Activated T-cell treated with anti-CD3 and anti-CD28 coated beads, Interleukin-2, amount 50 U/mL, for 1 hour (primary cell): ENCODE measurements at places on chromosomes 13 and 19.

- DNase-seq, result no peak
These were observed 15.2 kb upstream of the N4BP2L1 start for GRCh38 chr13:32443111-32443510.

DNA sequence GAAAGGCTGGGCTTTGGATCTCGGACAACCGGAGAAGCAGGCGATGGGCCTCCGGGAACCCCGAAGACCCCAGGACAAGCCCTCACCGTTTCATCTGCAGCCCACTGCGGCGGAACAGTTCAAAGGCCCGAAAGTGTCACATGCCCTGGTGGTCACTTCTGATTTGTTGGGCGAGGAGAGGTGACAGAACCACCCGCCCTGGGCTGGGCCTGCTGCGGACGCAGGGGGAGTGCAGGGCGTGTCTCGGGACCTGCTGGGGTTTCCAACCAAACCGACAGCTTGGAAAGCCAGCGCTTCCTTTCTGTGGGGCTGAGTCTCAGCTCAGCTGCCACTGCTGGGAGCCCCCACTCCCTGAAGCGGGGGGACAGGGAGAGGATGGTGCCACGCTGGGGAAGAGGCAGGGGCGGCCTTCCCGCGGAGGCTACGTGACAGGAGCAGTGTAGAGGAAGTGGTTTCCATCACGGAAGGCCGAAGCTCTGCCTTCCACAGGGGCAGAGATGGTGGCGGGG is 22.8 kb upstream of the ZBTB7A start:
- peak; percentile 55 for DNase-seq

- no peak for DNase-seq
These were observed 62.8 kb downstream of the DNAJC15 start for GRCh38 chr13:43086181-43086580.

DNA sequence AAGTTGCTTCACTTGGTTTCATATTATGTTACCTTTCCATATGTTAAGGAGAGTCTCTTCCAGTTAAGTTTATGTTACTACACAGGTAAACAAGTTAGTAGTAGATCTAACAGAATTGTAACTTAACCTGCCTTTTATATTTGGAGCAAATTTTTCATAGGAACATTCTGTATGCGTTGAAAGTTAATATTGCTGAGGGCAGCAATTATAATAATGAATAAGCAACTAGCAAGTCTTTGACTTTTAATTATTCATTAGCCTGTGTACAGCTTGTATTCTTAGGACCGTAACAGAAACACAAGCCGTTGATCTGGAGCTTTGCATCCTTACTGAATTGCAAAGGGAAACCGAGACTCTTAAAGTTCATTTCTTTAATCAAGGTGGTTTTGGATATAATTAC is 11.6 kb downstream of the SUGT1 start:
- DNase-seq, result no peak

DNA sequence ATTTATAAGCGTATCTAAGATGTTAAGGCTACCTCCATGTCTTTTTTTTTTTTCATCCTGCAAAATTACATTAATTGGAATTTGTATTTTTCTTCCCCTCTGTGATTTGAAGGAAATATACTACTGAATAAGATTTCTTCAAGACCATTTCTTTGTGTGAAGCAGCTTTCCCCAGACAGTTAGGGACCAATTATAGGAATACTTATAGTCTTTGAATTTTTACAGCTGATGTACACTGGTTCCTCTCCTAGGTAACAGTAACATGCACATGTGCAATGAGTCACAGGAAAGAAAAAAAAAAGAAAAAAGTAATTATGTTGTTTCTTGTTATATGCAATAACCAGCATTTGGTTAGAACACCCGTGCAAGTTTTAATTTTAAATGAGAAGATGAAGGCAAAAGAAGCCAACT is 82.0 kb downstream of the PCDH9 start:
- DNase-seq, result no peak

- no peak for DNase-seq
These were observed 10.1 kb downstream of the ZNF714 start for GRCh38 chr19:21092109-21092508.

DNA sequence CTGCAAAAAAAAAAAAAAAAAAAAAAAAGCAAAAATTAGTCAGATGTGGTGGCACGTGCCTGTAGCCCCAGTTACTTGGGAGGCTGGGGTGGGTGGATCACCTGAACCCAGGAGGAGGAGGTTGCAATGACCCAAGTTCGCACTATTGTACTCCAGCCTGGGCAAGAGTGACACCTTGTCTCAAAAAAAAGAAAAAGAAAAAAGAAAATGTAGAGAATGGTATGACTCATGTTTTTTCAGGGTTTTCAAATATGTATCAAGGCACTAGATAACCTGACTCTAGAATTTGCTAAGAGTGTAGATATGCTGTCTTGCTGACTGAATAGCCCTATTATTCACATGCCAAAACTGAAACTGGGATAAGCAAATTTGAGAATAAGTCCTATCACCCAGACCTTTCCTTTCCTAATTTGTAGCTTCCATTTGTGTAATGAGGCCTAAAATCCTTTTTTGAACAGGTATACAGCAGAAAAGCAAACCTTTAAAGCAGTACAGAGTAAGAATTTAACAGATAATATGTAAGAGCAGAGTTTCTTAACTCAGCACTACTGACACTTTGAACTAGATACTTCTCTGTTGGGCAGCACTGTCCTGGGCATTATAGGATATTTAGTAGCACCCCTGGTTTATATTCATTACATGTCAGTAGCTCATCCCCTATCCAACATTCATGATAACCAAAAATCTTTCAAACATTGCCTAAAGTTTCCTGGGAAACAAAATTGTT is 108.6 kb downstream of the ELF1 start:
- DNase-seq, result no peak

DNA sequence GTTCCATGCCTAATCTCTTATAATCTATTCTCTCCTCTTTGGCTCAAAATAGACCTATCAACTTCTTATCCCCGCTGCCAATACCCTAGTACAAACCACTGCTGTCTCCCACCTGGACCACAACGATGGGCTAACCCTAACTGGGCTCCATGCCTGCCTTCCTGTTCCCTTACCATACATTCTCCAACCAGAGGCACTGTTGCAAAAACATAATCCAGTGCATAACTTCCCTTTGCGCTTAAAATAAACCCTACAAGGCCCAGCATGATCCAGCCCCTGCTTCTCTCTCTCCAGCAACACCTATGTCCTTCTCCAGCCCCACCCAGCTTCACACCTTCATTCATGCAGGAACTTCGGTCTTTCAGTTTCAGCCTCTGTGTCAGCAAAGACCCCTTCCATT is 27.4 kb upstream of the CEBPA start:
- DNase-seq, result no peak
